ENCODE measurements at places on chromosomes 1 and 21.

GRCh38 chr1:103254691-103255090 is 146.4 kb upstream of the COL11A1 start:
- no peak for DNase-seq

GRCh38 chr1:210233216-210233494 is 559 bp downstream of the SERTAD4 start:
- DNase-seq, result no peak

DNA sequence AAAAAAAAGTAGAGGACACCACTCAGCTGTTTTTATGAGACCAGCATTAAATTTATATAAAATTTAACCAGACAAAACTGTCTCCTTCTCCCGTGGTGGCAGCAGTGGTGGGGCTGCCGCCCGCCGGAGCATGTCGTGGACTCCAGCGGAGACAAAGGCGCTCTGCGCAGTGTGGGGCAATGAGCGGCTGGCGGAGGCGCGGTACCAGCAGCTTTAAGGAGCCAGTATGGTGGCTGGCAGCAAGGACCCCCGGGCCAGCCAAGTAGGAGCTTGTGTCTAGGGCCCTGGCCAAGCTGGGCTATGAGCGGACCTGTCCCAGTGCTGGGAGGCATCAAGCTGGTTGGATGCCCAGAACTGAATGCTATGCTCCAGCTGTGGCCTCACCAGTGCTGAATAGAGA is 2102.9 kb downstream of the NCAM2 start:
- DNase-seq, result no peak

DNA sequence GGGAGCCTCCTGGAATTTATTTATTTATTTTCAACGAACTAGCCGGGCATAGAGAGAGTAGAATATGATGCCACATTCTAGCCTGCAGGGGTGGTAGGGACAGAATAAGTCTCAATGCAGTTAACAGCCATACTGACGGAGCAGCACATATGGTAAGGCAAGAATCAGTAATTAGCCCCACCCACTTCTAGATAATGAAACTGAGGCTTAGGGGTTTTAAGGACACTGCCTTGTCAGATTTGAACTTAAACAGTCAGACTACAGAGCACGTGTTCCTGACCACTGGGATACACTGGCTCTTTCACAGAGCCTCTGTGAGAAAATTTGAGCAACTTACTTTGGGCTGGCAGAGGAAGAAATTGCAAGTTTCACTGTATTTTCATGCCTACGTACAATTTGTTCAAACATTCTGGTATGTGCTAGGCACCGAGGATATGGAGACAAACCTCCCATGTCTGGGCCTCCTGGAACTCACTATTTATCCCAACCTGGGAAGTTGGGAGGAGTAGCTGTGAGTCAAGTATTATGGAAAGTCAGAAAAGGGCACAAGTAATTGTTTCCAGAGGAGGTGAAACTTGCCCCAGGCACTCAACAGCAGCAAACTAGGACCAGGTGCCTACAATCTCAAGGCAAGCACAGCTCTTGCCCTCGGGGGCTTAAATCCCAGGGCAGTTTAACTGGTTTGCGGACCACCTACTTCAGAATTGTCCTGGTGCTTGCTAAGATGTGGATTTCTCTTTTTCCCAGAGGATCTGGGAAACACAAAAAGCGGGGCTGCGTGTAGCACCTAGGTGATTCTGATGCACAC is 1.6 kb upstream of the CLIC4 start:
- DNase-seq, result no peak

GRCh38 chr1:4965346-4966075 is 311.1 kb downstream of the AJAP1 start:
- no peak for DNase-seq
